ENCODE measurements at places on chromosomes 2 and 18.
A peak's percentile ranks its signal among the peaks of the same experiment; 100 is the strongest.

- peak; percentile 41 for DNase-seq
Measured at GRCh38 chr2:47225061-47225783, 70.1 kb upstream of the STPG4 start.

DNA sequence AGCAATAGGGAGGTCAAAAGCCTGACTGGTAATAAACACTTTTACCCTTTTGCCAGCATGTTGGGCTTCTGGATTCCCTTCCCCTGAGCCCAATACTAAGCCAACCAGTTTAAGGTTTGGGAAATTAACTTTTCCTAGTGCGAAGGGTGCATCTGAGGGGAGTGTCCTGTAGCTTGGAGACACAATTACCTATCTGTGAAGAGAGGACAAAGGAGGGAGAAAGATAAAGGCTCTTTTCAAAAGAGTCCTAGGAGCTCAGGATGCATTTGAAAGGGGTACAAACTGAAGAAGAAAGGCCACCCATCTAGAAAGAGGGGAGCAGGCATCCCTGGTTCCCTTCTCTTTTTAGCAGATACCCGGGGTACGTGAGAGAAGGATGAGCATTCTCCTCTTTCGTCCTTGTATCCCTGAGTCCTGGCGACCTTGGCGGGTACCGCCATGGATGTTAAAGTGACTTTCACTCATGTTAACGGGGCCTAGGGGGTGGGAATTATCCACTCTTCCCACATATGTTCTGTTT is 25.1 kb downstream of the C18orf54 start:
- DNase-seq: no peak

- no peak for DNase-seq
Measured at GRCh38 chr18:11654736-11655605, 34.1 kb upstream of the GNAL start.

DNA sequence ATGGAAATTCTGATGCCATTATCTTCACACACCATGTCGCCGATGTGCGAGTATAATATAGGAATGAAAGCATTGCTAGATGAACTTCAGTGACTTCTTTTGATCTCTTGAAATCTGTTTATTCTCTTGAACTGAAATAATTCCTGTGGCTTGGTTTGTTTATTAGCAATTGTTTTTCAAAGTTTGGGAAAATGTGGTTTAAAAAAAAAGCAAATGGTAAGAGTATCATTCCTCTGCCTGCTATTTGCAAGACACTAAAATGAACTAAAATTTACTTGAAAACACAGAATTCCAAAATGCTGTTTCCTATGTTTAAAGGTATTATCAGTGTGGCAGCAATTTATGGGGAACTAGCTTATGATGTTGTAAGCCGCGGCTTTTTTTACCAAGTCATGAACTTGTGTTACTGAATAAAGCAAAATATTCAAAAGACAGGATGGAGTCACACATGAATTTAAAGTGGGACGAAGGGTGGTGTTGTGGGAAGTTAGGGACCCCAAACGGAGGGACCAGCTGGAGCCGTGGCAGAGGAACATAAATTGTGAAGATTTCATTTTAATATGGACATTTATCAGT is 96.4 kb downstream of the COLEC12 start:
- DNase-seq: no peak

DNA sequence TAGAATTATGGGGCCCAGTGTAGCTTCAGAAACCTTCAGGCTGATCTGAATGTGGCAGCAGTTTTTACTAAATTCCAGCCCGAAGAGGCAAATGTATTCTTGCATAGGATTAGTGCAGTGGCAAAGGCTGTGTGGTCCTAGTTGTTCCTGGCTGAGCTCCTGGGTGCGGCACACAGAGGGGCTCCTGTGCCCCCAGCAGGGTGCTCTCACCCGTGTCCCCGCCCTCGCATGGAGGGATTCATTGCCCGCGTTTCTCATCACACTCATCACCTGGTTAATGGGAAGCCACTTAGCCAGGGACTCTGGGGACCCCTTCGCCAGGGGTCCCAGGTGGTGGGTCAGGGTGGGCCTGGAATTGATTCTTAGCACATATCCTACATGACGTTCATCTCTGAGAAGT is 3.9 kb downstream of the KCNG2 start:
- no peak for DNase-seq

DNA sequence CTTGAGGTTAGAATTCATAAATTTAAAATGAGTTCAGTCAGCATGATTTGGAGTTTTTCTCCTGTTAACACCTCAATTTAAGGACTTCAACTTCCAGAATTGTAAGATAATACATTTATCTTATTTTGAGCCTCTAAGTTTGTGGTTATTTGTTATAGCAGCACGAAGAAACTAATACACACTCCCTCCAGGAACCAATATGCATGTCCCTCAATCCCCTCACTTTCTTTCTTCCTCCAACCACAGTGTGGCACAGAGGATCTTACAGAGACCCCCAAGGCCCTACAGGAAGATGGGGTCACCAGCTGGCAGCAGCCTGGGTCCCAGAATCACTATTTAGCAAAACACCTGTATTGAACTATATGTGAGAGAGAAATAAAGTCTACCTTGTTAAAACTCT is 242.0 kb downstream of the RAD51AP2 start:
- DNase-seq: no peak

- no peak for DNase-seq
Measured at GRCh38 chr2:65864619-65865018, 432.2 kb upstream of the SPRED2 start.

- DNase-seq: no peak
Measured at GRCh38 chr2:147639891-147640290, 204.9 kb upstream of the ACVR2A start.

GRCh38 chr18:48837676-48838075 is 113.1 kb downstream of the SMAD7 start:
- DNase-seq: no peak

DNA sequence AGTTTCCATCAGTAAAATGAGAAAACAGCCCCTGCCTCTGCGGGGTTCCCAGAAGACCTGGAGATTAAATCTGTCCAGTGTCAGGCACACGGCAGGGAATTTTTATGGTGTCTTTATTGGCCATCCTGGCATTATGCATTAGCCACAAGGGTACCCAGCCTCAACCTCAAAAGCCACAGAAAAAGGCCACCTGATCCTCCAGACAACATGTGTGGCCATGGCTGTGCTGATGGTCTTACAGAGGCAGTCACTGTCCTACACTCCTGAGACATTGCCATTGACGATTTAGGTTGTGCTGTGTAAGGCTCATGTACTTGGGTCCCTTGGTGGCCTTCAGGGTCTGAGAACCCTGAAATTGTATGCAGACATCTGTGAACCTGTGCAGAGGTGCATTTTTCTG is 115.6 kb downstream of the SMAD7 start:
- no peak for DNase-seq

GRCh38 chr2:156589381-156590079 is 153.4 kb downstream of the GPD2 start:
- peak; percentile 21 for DNase-seq

- DNase-seq: no peak
Measured at GRCh38 chr2:159077869-159078268, 109.4 kb downstream of the TANC1 start.

- no peak for DNase-seq
Measured at GRCh38 chr2:194087089-194087958, 1569.7 kb upstream of the SLC39A10 start.

DNA sequence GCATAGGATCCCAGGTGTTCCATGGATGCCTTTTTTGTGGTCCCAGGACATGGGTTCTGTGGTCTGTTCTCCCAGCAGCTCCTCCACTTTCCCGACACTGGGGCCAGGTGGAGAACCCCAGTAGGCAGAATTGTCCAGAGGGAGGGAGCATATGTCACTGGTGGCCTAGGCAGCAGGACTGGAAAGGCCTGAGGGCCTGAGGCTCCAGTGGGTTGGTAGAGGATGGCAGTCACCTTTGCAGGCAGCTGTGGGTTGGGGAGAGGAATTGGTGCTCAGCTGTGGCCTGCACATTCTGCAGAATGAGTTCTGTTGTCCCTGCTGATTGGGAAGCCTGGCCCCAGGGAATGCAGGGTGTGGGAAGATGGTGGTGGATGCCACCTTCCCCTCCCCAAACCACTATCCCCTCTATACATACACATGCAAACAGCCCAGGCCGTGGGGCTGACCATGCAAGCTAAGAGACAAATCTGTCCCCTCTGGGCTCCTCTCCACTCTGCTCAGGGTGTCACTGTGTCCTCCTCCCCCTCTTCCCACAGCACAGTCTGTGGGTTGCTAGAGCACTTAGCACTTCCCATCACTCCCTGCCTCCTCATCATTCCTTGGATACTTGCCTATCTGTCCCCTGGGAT is 11.4 kb downstream of the CTIF start:
- DNase-seq: no peak

DNA sequence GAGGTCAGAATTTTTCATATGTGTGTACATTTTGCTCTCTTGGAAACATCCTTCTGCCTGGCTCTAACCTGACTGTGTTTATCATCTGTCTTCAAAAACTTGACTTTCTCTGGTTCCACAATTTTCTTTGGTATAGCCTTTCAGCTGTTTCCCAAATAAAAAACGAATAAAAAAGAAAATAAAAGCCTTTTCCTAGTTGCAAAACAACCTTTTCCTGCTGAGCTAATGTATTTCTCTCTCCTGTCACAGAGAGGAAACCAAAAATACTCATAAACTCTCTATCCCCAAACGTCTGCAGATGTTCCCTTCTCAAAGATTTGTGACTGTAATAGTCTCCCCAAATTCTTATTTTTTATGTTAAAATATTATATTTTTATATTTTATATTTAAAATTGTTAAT is 505.3 kb upstream of the SLC39A10 start:
- DNase-seq: no peak

DNA sequence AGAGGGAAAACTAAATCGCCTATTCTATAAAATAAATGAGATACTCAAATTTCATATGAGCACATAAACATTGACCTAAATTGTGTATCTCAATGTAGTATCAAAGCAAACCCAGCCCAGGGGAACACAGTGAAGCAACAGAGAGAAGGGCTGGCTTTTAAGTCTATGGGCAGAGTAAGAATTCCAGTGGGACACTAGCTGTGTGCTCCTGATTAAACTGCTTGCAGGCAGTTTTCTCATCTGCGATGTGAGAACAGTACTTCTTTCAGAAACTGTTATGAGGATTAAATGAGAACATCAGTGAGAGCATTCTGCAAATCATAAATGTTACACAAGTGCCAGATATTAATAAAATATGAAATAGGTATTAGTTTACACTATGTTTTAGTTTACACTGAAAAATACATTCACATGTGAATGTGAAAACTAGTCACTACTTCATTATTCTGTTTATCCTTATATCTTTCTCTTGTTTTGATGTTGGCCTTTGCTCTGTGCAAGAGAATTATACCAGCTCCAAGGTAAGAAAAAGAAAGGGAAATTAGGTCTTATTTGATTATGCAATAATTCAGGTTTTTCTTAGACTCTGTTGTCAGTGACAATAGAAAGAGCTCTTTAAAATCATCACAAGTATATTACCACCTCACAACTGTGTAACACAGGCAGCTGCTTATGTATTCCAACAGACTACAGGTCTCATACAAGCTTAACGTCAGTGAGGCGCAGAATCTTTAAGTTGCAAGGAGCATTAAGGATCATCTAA is 47.5 kb downstream of the GAREM1 start:
- DNase-seq: no peak

DNA sequence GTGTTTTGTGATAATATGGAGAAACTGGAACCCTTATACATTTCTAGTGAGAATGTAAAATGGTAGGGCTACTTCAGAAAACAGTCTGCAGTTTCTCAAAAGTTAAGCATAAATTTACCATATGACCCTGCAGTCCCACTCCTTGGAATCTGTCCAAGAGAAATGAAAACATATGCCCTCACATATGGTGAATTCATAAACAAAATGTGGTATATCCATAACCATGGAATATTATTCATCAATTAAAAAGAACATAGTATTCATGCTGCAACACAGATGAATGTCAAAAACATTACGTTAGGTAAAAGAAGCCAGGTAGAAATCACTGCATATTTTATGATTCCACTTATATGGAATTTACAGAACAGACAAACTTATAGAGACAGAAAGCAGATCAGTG is 11.8 kb downstream of the ROCK2 start:
- no peak for DNase-seq

GRCh38 chr2:172926785-172927640 is 148.6 kb upstream of the MAP3K20 start:
- DNase-seq: no peak

DNA sequence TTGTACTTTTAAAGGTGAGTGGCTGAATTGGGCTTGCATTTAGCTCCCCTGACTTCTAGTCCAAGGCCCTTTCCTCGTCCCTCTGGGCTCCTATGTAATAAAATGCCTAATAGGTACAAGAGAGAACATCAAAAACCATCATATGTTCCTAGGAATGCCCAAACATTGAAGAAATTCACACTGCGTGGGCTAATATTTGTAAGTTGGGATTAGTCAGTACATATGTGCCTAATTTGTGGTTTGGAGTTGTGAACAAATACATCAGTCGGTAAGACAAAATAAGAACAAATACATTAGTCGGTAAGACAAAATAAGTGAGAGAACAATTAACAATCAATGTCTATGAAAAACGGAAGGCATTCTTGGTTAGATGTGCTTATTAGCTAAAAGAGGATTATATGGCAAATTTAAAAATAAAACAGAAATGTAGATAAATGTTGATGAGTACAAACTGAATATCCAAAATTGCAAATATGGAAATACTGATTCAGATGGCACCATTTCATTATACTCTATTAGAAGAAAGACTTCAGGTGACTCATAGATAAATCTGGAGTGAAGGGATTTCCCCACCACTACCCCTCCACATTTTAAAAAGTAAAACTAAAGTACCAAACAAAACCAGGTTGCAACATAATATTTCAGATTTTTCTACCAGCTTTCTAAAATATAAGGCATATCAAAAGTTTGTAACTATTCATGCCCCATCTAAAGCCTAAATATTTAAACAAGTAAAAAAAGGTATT is 325.4 kb downstream of the ZEB2 start:
- no peak for DNase-seq

DNA sequence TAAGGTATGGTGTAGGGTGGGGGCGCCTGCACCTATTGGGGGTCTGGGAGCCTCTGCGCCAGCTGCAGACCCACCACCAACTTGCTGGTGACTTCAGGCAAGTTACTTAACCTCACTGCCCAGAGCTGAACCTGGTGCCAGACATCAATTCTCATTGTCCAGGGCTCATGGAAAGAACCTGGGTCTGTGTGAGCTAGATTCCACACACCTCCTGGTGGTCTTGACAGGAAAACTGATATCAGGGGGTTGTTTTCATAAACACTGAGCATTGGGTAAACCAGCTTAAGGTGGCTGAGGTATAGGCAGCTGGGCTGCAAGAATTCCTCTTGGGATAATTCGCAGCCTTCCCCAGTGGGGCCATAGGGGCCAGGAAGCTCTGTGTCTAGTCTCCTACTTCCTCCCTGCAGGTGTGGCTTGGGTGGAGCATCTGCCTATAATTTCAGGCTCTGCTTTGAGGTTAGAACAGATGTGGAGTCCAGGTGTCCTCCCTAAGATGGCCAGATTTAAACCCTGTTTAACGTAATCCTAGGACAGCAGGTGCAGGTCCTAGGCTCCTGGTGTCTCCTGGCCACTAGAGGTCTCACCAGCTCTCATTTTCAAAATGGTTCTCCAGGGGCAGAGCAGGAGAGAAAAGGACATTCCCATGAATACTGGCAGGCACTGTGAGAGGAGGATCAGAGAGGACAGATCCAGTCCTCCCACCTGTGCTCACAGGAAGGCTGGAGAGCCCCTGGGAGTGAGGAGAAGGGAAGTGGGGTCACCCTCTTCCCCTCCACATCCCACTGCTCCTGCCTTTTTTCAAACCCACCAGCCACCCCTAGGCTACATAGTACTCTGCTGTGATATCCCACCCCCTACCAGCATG is 100.4 kb upstream of the SMAD2 start:
- no peak for DNase-seq

All from AG09309 (cell line).